ENCODE measurements at places on chromosomes 3 and 15.

DNA sequence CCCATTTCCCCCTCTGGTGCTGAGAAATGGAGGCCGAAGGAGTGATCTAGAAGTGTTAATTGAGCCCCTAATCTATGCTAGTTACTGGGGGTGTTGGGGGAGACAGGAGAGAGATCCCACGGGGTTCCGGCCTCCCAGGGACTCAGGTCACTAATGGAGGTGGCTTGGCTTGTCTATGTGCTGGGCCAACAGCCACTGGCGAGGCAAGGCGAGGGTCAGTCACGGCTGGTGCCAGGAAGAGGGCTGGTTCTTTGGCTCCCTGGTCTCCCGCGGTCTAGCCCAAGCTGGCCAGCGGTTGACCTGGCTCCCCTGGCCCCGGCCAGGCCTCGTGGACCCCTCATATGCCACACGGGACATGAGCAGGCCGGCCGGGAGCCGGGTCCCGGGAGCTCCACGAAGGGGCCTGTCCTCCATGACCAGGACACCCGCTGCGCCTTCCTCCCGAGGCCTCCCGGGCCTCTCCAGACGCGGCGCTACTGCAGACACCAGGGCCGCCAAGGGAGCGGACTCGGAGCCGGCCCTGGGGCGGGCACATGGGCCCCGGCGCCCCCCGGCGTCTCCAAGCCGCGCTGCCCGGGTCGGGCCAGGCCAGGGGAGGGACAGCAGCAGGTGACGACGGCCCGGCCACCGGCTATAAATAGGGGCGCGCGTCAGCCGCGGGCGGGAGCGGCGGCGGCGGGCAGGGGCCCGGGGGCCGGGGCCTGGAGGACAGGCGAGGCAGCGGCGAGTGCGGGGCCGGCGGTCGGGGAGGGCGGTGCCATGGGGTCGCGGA lies at the start of gene ALPK3:
ALPK3 (plus strand) TSS at position 663 of the 772 bp plus-strand sequence; CDS start at position 760, 97 bp downstream.
- DNase-seq = no peak

DNA sequence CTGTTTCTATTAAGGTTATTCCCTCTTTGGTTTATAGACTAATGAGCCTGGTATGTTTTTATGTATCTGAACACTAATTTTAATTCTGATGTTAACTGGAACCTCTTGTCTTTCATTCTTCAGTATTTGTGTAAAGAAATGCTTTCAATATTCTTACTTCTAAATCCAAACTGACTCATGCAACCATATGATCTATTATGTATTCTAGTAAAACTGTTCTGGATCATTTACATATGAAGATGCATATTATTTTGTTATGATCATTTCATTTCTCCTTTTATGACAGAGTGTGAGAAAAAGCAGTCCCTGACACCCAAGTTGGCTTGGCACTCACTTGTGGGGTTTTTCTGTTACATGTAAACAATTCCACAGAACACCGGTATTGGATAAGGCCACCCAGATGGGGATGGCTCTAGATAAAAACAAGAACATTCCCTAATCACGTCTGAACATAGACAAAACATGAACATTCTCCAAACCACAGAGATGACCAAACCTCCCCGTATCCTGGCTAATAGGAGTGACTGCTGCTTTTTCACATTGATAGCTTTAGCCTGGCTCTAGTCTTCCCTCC lies 72.2 kb upstream of the EPHB3 start:
- DNase-seq = no peak

DNA sequence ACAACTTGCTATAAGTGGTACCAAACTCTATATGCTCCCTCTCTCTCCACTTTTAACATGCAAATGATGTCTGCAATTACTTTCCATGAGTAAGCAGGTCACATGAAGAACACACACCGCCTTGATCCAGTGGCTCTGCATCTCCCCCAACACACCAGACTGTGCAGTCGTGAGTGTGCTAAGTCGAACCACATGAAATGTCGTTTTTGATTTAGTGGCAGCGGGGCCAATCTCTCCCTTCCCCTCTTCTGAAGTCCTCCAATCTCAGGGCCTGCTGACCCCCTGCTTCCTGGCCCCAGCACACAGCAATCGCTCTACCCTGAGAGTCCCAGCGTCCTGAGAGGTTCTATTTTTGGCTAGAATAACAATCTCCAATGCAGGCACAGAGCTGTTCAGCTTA lies 312.5 kb downstream of the SHQ1 start:
- no peak for DNase-seq

- DNase-seq = no peak
Observed at GRCh38 chr15:64464276-64465005, 4.1 kb downstream of the ZNF609 start.

GRCh38 chr3:122215592-122216298 lies 32.3 kb downstream of the CASR start:
- DNase-seq = no peak

GRCh38 chr3:42500091-42500490 lies 2.4 kb upstream of the VIPR1 start:
- DNase-seq = no peak

DNA sequence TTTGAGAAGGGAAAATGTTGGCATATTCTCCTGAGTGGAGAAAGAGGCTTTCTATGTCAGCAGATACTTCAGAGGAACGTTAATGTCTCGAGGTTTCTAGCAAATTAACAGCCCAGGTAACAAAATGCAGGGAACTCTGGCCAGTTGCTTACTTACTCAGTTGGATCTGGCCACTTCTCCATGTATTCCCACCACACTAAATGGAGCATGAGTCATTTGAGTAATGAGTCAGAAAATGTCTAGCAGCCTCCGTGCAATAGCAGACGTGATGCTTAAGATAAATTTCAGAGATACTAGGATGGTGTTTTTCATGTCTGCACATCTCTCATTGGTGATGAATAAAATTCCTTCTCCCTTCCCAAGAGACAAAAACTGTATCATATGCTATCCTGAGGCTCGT lies 671.5 kb downstream of the FHIT start:
- no peak for DNase-seq
